SK-MEL-5 (cell line): ENCODE measurements at places on chromosomes 2 and 18.

GRCh38 chr2:235940330-235940729 lies 227.9 kb downstream of the GBX2 start:
- peak; percentile 1 for DNase-seq

- DNase-seq, result no peak
Measured at GRCh38 chr2:48200620-48201293, 294.5 kb upstream of the FBXO11 start.

- DNase-seq, result no peak
Measured at GRCh38 chr2:207385903-207386302, 143.9 kb upstream of the CREB1 start.

DNA sequence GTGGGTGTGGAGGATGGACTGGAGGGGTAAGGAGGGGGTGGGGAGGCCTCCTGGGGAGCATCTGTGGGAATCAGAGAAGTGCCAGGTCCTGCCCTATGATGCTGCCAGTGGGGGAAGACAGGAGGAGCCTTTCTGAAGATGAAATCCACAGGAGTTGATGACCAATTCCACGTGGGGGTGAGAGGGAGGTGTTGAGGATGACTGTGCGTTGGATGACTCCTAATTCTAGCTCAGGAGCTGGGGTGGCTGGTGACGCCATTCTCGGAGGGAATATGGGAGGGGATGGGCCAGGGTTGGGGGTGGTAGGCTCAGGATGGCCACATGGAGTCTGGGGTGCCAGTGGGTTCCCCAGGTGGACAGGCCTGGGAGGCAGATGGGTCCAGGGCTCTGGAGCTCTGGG lies 32.3 kb downstream of the EMX1 start:
- DNase-seq, result no peak

GRCh38 chr2:229340086-229340760 lies 69.1 kb upstream of the PID1 start:
- no peak for DNase-seq

- DNase-seq, result peak; percentile 5
Measured at GRCh38 chr2:230356084-230356483, 29.1 kb downstream of the SP140L start.

DNA sequence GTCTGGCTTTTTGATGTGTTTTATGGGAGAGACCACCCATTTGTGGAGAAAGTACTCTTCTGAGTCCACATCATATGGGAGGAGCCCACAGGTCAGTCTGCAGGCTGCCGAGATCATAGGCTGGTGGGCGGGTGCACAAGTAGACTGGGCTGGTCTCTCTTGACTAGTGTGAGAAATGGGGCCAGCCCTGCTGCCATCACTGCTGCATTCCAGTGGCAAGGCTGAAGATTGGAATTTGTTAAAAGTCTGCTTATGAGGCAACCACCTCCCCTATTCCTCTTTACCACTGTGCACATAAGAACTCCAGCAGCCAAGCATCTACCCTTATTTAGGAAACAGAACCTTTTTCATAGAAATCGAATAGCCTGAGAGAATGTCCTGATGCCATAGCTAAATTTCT lies 200.7 kb downstream of the DIS3L2 start:
- DNase-seq, result no peak

DNA sequence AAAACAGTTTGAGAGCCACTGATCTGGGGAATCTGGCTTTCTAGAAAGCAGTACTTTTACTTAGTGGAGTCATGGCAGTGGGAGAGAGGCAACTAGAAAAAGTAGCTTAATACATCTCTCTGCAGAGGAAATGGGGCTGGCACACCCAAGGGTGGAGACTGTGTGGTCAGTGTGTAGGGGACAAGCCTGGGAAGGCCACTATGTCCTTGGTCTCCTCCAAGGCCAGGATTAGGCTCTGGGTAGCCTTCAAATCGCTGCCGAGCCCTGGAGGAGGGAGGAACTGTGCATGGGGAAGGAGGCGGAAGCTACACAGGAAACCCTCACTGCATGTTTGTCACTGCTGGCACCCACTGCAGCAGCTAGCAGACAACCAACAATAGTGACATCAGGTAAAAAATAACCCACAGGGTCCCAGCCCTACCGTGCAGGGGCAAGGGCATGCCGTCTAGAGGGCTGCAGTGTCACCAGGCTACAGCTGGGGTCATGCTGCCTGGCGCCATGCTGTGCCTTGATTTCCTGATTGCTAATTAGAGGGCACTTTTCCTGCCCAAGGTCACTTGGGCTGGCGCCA lies 34.8 kb downstream of the LBH start:
- no peak for DNase-seq

- no peak for DNase-seq
Measured at GRCh38 chr2:13240789-13241487, 524.2 kb downstream of the TRIB2 start.

GRCh38 chr2:160039166-160039903 lies 23.1 kb downstream of the PLA2R1 start:
- DNase-seq, result no peak

- DNase-seq, result no peak
Measured at GRCh38 chr2:201383136-201383535, 26.0 kb upstream of the FLACC1 start.

- DNase-seq, result no peak
Measured at GRCh38 chr2:70467831-70468779, 85.5 kb downstream of the TGFA start.

- DNase-seq, result peak; percentile 79
Measured at GRCh38 chr2:55618275-55619055, 1.0 kb upstream of the PPP4R3B start.

DNA sequence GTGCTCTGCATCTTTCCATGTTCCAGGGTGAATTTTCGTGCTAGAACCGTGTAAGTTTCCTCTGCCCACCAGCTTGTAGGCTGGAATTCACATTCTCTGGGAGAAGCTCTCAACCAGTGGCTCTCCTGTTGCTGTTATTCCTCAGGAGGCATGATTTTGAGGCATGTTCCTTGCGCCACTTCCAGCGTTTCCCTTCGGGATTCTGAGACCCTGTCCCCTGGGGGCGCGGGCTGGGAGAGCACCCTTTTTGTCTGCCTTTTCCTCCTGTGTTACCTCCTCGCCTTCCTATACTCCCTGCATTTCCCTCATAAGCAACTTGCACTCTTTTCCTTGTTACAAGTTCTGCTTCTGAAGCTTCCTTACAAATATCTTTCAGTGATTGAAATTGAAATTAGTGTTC lies 156.4 kb downstream of the PTPRM start:
- no peak for DNase-seq

GRCh38 chr2:161415034-161415986 lies 787 bp upstream of the TBR1 start:
- no peak for DNase-seq

- no peak for DNase-seq
Measured at GRCh38 chr18:3251249-3251962, 3.8 kb downstream of the MYL12A start.

DNA sequence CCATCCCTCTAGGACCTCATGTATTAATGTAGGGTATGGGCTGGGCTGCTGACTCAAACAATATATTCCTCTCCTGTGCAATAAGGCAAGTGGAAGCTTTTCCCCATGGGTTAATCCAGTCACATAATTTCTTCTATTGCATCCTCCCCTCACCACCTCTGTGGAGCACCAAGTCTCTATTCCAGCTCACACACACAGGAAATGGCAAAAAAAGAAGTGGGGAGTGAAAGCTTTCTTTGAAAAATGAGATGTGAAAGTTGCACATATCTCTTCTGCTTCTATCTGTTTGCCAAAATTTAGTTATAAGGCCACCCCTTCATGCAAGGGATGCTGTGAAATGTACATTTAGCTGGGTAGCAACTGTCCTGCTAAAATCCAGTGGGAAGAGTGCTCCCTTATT lies 121.3 kb downstream of the CDC42EP3 start:
- no peak for DNase-seq

DNA sequence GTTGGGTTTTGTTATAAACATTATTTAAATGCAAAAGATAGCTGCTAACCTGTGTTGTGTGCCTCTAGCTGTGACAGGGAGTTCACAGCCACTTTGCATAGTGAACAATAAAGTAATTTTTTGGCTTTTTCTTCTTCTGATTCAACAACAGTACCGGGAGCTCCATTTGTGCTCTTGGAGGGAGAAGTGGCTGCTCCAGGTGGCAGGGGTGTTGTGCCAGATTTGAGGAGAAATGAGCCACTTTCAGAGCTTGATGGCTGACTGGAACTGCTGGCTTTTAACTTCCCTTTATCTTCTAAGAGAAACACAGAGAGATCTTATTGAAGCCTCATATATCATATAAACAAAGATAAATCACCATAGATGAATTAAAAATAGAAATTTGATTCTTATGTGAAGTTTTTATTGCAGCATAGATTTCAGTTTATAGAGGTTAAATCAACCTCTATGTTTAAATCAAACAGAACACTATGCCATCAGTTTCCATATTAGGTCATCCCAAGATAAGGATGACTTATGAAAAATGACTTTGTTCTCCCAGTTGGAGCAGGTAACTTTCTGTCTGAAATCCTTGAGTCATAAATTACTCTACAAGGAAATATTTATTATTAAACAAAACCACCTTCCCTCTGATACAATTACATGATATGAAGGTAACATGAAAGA lies 182.0 kb upstream of the SESTD1 start:
- no peak for DNase-seq

- no peak for DNase-seq
Measured at GRCh38 chr2:36670881-36671595, 25.5 kb upstream of the VIT start.

GRCh38 chr2:241771286-241772062 lies 5.1 kb upstream of the GAL3ST2 start:
- DNase-seq, result no peak

DNA sequence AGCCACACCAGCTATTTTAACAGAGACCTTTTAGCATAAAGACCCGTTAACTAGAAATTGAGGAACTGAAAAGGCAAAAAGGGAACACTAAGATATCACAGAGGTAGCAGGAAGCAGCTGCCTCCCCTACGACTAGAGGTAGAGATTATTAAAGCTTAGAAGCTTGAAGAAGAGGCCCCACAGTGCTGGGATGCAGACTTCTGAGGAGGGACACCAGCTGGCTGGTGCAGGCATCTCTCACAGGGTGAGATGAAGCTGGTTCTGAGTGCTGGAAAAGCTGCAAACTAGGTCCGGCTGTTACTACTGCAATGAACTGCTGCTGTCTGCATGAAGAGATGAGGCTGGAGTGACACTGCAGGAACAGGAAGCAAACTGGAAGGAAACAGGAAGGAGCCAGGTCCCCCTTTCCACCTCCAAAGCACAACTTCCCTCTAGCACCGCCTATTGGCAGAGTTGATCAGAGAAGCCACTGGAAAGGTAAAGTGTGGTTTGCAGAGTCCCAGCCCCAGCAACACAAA lies 61.2 kb upstream of the MRPS9 start:
- peak; percentile 51 for DNase-seq

DNA sequence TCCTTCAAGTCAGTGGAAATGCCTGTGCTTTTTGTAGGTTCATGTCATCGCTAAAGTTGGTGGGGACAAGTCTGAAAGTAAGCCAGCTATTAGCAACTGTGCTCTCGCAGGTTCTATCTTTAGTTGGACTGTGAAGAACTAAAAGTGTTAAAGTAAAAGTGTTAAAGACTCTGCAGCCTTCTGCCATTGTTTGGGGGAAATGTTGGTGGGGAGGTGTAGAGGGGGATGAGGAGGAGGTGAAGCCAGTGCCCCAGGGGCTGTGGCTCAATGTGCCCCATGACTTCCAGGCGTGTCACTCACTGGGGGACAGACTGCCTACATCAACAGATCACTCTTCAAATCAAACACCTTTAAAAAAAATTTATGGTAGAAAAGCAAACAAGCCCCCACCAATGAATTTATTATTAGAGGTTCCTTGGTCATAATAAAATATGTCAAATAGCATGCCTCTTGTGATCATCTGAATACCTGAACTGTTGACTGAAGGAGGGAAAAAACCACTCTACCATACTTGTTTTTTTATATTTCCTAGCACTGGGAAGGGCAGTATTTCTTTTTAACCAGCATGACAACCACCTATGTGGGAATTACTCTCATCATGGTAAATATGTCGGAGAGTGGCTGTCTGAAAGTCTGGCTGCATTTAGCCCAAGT lies 19.3 kb downstream of the TGFA start:
- no peak for DNase-seq

DNA sequence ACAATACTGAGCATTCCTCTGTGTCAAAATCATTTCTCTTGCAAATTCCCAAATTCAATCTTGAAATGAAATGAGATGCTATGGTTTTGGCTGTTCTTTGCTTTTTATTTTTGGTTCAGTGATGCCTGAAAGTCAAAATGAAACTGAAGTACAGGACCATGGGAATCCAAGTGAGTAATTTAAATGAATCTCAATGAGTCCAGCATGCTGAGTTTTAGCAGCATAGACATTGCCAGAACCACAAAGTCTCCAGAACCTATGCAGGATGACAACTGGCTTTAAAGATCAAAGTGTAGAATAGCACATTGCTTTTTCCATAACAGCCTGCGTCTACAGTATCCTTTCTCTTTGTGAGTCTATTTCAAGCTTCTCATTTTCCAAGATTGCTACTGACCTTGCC lies 1050.7 kb upstream of the PIK3C3 start:
- no peak for DNase-seq

DNA sequence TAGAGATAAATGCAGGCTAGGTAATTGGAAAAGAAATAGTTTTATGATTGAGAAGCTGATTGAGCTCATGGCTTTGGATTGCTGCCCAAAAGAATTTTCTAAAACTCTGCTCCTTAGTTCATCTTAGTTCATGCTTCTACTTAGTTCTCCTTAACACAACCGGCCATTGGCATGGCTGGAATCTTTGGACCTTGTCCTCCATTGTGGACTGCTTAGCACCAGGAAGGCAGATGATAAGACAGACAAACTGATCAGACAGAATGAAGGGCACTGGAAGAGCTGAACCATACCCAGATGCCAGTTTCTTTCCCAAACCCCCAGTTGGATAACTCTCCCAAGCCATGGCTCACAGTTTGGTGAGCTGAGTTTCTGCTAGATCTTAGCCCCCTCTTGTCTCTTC lies 36.3 kb upstream of the NABP1 start:
- DNase-seq, result no peak

- no peak for DNase-seq
Measured at GRCh38 chr18:54873884-54874255, 45.6 kb downstream of the RAB27B start.

- DNase-seq, result no peak
Measured at GRCh38 chr2:237729681-237730475, 68.7 kb upstream of the RBM44 start.

DNA sequence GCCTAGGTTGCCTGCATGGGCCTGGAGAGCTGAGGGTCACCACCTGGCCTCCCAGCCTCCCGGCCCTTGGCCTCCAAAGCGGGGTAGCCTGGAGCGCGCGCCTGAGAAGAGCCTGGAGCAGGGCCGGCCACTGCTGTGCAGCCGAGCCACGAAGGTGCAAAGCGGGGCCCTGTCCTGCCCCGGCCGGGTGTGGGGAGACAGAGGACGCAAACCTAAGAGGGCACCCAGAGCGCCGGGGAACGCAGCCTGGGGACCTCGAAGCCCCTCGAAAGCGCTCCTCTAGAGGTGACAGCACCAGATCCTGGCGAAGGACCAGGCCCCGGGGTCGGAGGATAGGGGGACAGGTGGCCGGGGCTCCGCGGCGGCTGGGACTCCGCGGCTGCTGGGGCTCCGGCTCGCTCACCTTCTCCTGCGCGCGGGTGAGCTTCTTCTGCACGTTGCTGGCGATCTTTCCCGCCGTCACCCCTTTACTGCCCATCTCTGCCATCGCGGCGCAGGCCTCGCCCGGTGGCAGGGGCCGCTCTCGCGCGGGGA lies 430 bp downstream of the BIN1 start:
- DNase-seq, result no peak
